Brain (organoid and tissue), 16 donors: ENCODE measurements at places on chromosomes 11 and 22.

DNA sequence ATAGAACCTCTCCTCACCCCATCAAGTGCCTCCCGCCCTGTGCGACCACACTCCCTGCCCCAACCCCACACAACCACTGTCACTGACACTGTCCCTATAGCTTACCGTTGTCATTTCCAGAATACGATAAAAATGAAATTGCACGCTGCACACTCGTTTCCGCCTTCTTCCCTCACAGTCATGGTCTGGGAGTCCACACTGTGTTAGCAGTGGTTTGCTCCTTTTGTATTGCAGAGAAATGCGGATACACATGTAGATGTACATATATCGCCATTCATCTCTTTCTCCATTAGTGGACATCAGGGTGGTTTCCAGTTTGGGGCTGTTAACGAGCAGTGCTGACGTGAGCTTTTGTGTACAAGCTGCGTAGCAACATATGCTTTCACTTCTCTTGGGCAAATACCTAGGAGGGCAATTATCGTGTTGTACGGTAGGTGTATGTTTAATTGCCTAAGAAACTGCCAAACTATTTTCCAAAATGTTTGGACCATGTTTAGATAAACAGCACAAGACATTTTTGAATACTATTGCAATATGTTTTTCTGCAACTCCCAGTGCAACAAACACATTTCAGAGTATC, 59.2 kb upstream of the CD5 start:
- no peak for DNase-seq

- DNase-seq, result no peak
Observed at GRCh38 chr22:22111267-22111751, 128.7 kb upstream of the TOP3B start.

DNA sequence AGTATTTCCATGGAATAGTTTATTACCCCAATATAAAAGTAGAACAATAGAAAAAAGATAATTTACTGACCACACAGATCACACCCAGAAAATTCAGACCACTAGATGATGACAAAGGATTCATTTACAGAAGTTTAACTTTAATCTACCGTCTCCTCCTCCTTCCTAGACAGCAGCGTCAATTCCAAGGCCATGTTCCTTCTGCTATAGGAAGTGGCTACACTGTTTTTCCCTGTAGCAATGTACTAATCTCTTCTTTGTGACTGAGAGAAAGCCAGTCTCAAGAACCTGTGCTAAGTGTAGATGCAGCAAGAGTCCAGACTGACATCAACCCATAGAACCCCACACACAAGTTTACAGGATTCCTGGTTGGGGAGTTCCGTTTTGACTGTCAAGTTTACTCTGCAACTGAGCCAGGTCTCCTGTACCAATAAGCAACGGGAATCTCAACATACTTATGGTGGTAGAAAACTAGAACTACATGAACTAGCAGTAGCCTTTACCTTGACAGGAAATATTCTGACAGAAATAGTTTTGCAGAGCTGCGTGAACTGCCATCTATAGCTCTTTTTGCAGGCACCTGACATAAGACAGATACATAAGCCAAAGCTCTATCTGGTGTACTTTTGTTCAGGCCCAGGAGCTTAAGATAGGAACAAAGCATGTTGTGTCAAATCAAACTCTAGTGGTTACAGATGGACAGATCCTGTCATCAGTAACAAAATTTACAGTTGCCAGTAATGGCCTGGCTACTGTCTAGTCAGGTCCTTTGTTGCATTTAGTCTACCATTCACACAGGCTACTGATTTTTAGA, 42.9 kb downstream of the MRTFA start:
- no peak for DNase-seq

- DNase-seq, result no peak
Observed at GRCh38 chr11:64951529-64951928, 15.8 kb upstream of the GPHA2 start.
